ENCODE measurements at places on chromosomes 11 and 22.

- no peak for DNase-seq
Measured at GRCh38 chr11:45801723-45802315, 3.1 kb upstream of the SLC35C1 start.

DNA sequence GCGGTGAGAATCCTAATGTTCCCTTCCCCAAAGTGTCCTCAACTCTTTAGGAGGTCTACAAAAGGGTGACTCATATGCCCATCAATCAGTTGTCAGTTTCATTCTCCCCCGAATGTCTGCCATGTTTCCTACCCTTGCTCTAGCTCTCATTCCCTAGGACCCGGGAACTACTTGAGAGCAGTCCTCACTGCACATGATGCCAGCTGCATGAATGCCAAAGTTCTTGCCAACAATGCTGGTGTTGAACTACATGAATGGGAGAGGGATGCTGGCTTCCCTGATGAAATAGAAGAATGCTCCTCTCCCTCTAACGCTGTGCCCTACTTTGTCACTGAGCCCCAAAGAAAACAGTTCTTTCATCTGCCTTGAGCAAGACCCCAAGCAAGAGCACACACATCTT, 12.5 kb upstream of the FSHB start:
- DNase-seq: no peak

GRCh38 chr11:57191311-57192219, 9.8 kb downstream of the LRRC55 start:
- DNase-seq: peak; percentile 21

DNA sequence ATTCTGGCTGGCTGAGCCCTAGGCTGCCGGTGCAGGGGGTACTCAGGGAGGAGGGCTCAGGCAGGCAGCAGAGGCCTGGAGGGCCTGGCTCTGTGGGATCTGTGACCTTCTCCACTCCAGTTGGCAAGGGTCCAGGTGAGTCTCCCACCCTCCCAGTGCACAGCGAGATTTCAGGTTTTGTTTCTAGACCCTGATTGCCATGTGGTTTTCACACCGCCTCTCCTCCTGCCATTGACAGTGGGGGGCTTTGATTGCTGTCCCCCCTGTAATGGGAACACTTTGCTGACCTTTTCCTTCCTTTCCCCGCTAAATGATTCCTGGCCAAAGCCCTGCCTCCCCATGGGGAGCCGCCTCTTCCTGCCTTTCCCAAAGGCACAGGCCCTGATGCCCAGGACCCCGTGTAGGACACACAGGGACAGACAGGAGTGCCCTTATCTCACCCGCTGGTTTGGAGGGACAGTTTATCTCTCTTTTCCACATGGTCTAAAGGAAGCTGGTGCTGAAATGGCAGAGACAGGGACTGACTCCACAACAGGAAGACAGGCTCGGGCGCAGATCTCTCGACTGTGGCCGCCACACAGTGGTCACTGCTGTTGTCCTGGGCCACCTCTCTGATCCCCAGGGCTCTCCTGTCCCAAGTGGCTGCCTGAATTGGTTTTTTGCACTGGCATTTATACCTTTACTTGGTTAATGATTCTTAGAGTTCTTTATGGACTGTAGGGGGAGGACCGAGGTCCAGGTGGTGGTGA, 43.4 kb downstream of the BCR start:
- DNase-seq: no peak

GRCh38 chr11:35911616-35912165, 32.2 kb upstream of the LDLRAD3 start:
- DNase-seq: no peak
